AG10803 (cell line): ENCODE measurements at places on chromosomes 11 and 22.

DNA sequence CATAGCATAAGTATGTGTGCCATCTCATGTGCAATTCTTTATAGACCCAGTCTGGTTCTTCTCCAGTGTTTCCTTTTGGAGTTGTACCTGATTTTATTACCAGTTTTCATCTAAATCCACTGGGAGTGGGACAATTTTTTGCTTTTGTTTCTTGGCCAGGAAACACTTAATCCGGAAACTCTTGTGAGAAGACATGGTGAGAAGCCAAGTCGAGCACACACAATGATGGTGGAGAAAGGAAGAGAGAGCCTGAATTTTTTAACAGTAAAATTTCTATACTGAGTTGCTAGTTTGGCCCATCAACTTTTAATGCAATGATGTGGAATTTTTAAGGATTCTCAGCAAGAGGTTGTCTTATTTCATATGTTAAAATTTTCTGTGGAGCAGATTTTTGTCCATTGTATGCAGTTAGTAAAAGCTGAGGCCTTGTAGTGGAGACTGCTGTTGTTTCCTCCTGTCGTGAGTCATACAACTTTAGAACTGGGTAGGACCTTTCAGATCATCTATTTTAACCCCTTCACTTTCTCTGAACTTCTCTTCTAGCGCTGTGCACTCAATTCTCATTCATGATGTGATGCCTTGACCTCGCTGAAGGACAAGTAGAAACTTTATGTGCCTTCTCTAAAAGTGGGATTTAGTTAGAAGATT lies 17.1 kb downstream of the FAR1 start:
- no peak for DNase-seq

GRCh38 chr11:18754308-18754707 lies 28.3 kb upstream of the IGSF22 start:
- DNase-seq = no peak

DNA sequence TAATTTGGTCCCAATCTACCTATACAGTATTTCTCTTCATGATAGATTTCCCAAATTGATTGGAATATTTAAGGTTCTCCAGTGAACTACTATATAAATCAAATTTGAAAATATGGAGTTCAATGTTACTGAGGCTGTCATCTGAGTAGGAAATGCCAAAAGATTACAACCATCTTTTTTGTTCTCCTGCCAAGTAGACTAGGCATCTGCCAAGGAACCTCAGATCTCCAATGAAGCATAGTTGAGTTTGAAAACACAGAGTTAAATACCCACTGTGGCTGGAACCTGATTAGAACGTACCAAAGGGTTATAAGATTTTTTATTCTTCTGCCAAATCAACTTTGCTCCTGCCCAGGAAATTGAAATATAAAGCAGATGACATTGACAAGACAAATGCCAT lies 330.9 kb downstream of the CNTN5 start:
- DNase-seq = no peak

GRCh38 chr11:24567380-24567779 lies 70.5 kb downstream of the LUZP2 start:
- DNase-seq = no peak

DNA sequence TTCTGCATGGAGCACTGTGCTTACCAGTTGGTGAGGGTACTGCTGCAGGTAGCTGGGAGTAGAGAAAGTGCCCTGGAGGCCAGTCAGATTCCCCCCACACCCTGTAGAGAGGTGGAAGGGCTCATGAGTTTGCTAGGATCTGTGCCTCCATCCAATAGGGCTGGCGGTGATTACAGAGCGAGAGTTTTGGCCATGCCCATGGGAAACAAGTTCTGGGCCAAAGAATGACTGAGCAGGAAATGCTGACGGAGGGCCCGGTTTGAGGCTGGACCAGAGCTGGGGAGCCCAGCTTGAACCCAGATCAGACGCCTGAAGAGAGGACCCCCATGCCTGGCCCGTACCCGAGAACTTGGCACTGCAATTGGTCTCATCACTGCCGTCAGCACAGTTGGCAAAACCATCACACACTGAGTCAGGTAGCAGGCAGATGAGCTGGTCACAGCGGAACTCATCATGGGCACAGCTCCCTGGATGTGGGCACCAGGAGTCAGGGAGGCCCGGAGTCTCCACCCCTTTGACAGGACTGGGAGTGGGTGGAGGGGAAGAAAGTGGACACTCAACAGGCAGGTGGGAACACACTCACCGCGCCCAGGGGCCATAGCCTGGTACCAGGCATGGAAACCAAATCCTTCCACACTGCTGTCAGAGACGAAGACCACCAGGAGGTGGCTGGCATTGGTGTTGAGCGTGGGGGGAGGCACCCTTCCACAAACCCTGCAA lies 2.1 kb downstream of the MFRP start:
- DNase-seq = no peak

DNA sequence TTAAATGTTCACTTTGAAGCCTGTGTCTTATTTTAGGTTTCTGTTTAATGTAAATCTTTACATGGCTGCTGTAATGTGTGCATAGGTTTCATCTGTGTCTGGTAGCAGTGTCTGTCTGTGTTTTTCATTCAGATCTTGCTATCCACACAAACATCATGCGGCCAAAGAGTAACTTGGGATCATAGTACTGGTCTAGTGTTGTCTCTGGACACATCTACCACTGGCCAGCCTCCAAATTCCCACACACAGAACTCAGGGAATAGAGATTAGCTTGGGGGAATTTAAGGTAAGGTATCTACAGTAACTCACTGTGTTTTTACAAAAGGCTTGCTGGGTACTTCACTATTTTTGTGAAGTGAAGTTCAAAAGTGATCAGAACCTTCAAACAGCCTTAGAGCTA lies 32.1 kb upstream of the ZNF143 start:
- DNase-seq = no peak

GRCh38 chr22:42754658-42755057 lies 34.0 kb upstream of the A4GALT start:
- DNase-seq = peak; percentile 79

DNA sequence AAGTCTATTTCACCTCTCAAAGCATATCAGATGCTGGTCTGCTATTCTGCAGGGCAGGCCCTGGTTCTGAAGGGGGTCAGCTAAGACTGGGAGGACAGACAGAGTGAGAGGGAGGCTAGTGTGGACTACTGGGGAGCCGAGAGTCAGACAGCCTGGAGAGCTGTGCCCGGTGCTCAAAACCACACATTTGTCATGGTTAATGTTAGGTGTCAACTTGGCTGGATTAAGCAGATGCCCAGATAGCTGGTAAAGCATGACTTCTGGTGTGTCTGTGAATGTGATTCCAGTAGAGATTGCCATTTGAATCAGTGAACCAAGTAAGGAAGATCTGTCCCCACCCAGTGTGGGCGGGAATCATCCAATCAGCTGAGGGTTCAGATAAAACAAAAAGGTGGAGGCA lies 102.6 kb downstream of the SNX19 start:
- no peak for DNase-seq

DNA sequence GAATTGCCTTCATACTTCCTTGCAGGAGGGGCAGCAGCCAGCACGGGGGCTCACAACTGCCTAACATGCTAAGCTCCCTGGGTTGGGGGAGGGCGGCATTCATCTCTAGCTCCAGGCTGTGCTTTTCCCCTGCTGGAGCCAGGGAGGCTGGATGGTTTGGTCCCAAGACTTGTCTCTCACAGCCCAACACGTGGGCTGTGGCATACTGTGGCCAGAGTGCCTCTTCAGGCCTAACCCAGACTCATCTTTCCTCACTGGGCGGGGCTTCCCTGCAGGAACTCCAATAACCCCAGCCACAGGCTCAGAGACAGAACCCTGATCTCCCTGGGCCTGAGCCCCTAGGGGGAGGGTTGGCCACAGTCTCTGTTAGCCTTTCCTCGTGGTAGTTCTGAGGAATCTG lies 121.9 kb upstream of the PLET1 start:
- no peak for DNase-seq

GRCh38 chr22:25996669-25997068 lies 172.6 kb upstream of the SEZ6L start:
- DNase-seq = no peak

DNA sequence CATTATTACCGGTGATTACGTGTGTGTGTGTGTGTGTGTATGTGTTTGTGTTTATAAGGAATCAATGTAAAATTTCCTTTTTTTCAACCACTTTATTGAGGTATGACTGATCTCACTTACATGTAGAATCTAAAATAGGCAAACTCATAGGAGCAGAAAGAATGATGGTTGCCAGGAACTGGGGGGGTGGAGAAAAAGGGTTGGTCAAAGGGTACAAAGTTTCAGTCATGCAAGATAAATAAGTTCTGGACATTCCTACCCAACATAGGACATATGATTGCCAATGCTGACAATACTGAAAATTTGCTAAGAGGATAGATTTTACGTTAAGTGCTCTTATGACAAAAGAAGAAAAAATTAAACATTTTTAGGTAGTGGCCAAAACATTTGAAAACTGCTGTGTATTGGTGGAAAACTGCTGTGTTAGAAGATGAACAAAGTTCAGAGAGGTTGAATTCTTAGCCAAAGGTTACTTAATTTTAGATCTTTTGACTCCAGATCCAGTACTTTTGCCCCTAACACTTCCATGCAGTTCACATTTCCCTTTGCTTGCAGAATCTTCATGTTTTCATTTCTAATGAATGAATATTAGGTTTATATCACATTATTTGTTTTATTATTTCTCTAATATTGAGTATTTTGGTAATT lies 49.5 kb downstream of the NNMT start:
- no peak for DNase-seq

DNA sequence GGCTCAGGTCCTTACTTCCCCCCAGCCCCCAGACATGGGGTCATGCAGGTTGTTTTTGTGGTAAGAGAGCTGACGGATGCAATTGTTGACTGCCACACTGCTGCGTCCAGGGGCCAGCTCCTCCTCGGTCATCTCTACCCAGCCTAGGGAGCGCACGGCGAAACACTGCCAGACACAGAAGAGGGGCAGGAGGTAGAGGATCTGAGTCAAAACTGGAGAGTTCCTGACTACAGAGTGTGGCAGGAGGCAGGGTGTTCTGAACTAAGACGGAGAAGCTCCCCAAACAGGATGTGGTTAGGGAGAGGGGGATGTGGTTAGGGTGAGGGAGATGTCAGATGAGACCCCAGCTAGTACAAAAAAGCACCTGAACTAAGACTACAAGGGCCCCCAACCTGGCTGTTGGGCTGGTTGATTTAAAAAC lies 12.3 kb downstream of the SMPD1 start:
- DNase-seq = no peak

- DNase-seq = no peak
These were observed 37.8 kb downstream of the FDX1 start for GRCh38 chr11:110467556-110467955.

DNA sequence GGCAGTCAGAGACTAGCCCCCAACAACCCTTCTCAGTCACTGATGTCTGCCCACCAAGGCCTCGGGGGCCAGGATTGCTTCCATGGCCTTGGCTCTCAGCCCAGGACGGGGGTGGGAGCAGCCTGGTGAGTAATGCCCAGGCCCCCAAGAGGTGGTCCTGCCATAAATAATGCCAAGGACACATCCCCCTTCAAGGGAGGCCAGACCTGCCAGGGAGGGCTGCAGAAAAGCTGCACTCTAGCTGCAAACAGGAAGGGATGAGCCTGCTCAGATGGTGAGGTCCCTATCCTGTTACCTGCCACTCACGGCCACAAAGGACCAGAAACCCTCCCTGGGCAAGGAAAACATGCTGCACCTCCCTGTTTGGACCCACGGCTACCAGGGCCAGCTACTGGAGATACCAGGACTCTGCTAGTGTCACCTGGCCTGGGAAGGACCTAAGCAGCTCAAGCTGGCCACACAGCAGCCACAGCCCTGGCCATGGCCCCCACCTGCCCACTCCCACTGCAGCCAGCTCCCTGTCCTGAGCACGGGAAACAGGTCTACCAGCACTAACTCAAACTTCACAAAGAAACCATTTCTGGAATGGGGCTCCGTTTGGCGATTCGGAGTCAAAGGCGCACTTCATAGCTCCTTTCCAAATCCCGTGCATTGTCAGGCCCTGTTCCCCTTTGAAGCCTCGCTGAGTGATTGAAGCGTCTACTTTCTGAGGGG lies 12.1 kb downstream of the GNB1L start:
- DNase-seq = no peak

- DNase-seq = no peak
These were observed 5.2 kb downstream of the CEP164 start for GRCh38 chr11:117332843-117333242.

GRCh38 chr11:72634472-72635095 lies 39.6 kb downstream of the PDE2A start:
- DNase-seq = no peak

- DNase-seq = peak; percentile 79
These were observed 53.0 kb downstream of the MICAL2 start for GRCh38 chr11:12163181-12163941.

- no peak for DNase-seq
These were observed 65.1 kb upstream of the LDLRAD3 start for GRCh38 chr11:35878741-35879140.

DNA sequence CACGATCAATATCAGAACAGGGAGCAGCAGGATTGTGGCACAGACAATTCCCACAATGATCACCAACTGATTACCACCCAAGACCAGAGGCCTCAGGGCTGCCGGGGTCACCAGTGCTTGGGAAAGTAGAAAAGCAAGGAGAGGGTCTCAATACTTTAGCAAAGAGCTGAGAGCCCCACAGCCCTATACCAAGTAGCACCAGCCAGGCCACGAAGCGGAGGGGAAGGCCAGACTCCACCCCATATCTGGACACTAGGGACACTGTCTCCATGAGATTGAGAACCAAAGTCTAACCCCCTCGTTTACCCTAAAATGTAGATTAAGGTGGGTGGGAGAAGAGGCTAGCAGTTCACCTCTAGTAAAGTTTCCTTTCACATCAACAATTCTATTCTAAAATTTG lies 24.1 kb upstream of the SCN2B start:
- no peak for DNase-seq

DNA sequence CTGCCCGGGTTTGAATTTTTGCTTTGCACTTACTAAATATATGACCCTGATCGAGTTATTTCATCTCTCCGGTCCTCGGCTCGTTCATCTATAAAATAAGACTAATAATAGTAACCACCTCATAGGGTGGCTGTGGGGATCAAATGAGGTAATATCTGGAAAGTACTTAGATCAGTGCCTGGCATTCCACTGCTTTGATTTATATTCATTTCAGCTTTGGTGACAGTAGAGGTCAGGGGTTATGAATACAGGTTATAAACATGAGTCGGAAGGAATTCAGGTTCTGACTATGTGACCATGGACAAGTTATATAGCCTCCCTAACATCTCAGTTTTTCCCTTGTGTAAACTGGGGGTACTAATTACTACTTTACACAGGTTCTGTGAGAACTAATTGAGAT lies 2.9 kb upstream of the TEAD1 start:
- DNase-seq = no peak

GRCh38 chr11:131899950-131900580 lies 529.6 kb downstream of the NTM start:
- peak; percentile 49 for DNase-seq
